ENCODE measurements at places on chromosomes 6 and 20.

- DNase-seq, result no peak
Measured at GRCh38 chr6:161548713-161549296, 274.9 kb upstream of the AGPAT4 start.

DNA sequence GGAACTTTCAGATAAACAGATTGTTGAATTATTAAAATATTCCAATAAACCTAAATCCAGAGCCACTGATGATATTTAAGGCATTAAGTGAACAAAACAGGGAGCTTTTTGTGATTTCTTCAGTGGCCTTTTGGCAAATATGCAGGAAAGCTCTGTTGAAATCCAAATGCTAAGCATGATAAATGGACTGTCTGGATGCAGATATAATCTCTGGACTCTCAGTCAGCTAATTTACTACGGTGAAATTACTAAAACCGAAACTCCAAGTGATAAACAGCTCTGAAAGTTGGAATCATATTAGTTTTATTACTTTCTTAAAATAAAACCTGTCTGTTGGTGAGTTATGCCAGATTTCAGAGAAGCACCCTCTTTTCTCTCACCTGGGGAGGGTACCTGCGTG, 120.3 kb downstream of the IMPG1 start:
- DNase-seq, result no peak

GRCh38 chr6:141260627-141261015, 872.1 kb upstream of the GJE1 start:
- DNase-seq, result no peak

- no peak for DNase-seq
Measured at GRCh38 chr20:41078329-41078728, 49.7 kb downstream of the TOP1 start.

DNA sequence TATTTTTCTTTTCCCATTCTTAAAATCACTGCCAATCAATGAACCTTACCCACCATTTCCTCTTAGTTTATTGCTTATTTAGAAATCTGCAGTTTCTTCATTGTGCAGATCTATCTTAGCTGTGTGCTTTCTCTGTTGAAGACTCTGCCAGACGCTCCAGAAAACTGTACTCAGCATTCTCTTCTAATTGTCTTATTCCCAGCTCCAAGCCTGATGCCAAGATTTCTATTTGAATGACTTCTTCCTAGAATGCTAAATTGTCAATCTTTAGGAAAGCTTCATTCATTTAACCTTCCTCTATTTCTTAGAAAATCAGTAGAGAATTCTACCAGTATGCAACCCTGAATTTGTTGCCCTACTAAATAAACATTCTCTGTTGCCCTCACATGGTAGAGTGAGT, 308.9 kb downstream of the KHDRBS2 start:
- DNase-seq, result no peak

- no peak for DNase-seq
Measured at GRCh38 chr6:42690151-42690702, 32.2 kb downstream of the PRPH2 start.
